ENCODE measurements at places on chromosomes 7 and 10.

- DNase-seq = no peak
These were observed 72.6 kb downstream of the PDSS1 start for GRCh38 chr10:26770069-26770468.

- no peak for DNase-seq
These were observed 161.6 kb upstream of the MKLN1 start for GRCh38 chr7:131166066-131166465.

DNA sequence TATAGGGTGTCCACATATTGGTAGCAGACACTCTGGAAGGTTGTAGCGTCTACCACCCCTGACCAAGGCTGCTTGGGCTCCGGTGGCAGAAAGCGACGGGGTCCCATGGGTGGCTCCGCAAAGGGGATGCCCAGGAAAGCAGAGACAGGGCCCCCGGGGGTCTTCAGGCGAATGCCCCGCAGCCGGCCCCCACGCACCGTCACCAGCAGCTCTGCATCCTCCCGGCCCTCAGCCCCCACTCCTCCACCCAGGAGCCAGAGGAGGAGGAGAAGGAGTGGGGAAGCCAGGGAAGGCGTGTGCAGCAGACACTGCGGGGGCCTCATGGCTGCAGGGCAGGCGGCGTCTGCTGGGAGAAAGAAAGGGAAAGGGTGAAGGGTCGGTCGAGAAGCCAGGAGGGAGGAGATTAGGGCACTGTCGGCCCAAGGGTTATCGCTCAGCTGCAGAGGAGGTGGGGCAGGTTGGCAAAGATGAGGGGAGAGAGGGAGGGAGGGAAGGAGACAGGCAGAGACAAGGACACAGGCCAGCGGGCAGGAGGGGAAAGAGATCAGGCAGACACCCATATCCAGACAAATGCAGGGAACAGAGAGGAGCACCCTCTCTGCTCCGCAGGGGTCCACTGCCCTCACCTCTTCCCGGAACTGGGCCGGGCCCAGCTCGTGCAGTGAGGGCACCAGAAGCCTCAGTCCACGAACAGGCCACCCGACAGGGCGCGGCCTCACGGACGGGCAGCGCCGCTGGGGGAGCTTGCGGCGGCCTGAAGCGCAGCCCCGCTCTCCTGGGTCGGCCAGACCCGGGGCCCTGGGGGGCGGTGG is 1.6 kb downstream of the ACHE start:
- DNase-seq = no peak

DNA sequence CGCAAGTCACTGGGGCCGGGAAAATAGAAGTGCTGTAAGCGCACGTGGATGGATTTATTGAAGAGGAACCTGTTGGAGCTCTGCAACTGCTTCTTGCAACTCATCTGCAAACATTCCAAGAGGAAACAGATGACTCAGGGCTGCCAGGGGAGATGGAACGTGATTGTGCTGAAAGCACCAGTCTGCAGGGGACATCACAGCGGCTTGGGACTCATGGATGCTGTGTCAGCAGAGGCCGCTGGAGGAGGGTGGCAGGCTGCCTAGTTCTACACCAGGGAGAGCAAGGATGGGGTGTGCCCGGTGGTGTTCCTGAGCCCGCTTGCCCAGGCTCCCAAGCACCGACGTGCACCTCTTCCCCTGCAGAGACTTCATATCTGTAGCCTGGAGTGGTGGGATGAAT is 515.7 kb downstream of the TCERG1L start:
- no peak for DNase-seq

- DNase-seq = peak; percentile 58
These were observed 10.8 kb downstream of the LFNG start for GRCh38 chr7:2530071-2530987.

- DNase-seq = no peak
These were observed 53.5 kb downstream of the ZNF467 start for GRCh38 chr7:149719912-149720335.
